Activated CD4-positive, alpha-beta T cell treated with anti-CD3 and anti-CD28 coated beads, Interleukin-2, amount 10 ng/mL, durations not matched to agents 24 days and 14 days (primary cell): ENCODE measurements at places on chromosomes 6 and 20. TPM values are rescaled to one million over a fixed set of nuclear protein-coding genes. Genes with fewer than 3 reads are reported as not detected.

GRCh38 chr20:41433203-41433602 is 66.6 kb upstream of the EMILIN3 start:
- H3K4me1 ChIP-seq: peaks cover 62% of the 10 kb centered on the region
- peak overlapping the region; percentile 70 for H3K4me3 ChIP-seq
- peak overlapping the region; percentile 79 for H3K27ac ChIP-seq
- DNase-seq: no peak
- H3K36me3 ChIP-seq: peaks cover 60% of the 10 kb centered on the region
- H3K27me3 ChIP-seq: no peaks in the 10 kb centered on the region

DNA sequence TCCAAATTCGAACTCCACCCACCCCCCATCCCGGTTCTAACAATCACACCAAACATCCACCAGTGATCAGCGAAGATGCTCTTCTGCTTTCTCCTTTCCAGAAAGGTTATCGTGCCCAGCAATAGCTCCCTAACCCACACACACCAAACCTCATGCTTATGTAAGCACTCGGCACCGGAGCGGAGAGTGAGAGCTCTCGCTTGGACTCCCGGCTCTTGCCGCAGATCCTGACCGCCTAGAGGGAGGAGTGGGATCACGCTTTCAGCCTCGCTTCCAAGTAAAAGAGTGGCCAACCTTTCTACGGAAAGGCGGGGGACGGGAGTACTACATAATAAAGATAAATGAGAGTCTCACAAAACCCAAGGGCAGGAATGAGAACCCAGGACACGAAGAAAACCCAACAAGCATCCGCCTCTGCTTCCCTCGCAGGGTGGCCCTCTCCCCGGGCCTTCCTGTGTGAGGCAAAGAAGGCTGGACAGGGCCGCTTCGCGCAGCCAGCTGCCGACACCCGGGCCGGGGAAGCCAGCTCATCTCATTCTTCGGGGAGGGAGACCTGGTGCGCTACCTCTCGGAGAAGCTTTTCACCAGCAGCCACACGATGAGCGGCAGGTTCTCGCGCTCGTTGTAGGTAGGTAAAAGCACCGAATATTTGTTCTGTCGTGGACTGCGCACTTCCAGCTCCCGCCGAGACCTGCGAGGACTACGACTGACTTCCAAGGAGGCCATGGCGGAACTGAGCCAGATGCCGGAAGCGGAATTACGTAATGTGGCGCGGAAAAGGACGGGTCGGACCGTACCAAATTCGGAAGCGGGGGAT is at the start of gene DPM1:
Gene DPM1, minus strand, starts transcription at position 735 of the 817 bp plus-strand sequence. Its CDS starts 9 bp downstream, at position 726.
- peak; percentile 97 for DNase-seq
- H3K4me3 ChIP-seq: peak within 1 kb of the TSS; percentile 99
- peaks cover 34% of the 10 kb centered on the region for H3K36me3 ChIP-seq

Gene EGFL8
- 8.6 and 9.7 TPM in 2 replicates for total RNA-seq

Gene E2F1
- total RNA-seq: 77.2 and 78.3 TPM in 2 replicates

Gene C4B
- 2.9 and 3.7 TPM in 2 replicates for total RNA-seq

Gene ZNF334
- total RNA-seq: 1.6 and 2.0 TPM in 2 replicates

Gene MARCKS
- total RNA-seq: 0.05 TPM in 1 of 2 replicates, not detected in the other
